ENCODE measurements at places on chromosomes 13 and 19.

- DNase-seq: no peak
Observed at GRCh38 chr13:48188131-48188530, 44.9 kb upstream of the ITM2B start.

GRCh38 chr19:41364524-41365391 is 809 bp upstream of the B9D2 start:
- DNase-seq: no peak

- DNase-seq: no peak
Observed at GRCh38 chr19:53958168-53958571, 4.6 kb upstream of the CACNG8 start.

- DNase-seq: no peak
Observed at GRCh38 chr19:8377598-8377997, 12.6 kb upstream of the RAB11B start.

GRCh38 chr19:40089462-40089861 is 1.3 kb downstream of the ZNF780A start:
- peak; percentile 9 for DNase-seq

DNA sequence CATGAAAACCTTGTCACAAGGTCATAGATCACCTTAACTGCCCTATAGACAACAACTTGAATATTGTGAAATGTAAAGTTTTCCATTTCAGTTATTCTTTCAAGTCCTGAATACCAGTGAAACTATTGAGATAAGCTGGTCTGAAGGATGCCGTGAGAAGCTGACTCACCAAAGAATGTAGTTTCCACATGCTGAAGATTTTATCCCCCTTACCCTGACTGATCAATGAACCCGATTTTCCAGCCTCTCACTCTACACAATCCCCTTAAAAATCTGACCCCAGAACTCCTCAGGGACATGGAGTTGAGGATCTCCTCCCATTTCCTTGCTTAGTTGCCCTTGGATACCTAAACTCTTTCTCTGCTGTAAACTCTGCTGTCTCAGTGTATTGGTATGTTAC is 67.5 kb downstream of the POSTN start:
- no peak for DNase-seq

Data from GM04504 (cell line).